Activated CD4-positive, alpha-beta T cell treated with anti-CD3 and anti-CD28 coated beads, Interleukin-2, amount 50 U/mL, for 4 hours (primary cell): ENCODE measurements at places on chromosomes 3 and 15.

DNA sequence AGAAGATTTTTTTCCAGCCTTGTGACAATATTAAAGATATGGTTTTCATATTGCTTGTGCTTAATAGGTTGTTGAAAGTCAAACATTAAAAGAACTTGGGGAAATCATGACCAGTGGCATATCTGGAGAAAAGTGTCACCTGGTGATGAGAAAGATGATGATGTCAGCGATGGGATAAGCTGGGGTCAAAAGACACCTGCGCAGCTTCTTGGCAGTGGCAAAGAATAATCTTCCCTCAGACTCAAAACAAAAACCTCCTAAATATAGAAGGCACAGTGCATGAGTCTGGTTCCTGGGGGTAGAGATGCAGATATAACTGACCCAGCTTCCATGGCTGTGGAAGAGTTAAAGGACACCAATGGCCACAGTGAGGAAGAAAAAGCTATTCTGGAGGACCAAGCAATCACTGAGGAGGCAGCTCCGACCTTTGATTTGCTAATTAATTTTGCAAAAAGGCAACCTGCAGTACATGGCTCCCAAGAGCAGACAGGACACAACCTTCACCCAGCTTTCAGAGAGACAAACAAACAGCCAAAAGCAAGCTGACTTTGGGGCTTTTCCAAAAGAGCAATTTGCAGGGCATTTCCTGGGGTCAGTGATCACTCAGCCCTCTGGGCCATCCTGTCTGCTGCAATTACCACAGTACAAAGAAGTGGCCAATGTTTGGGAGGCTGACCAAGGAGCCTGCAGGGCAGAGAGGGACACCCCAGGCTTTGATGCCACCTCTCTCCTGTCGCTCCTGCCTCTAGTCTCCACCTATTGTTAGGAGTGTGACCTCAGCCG, 17.6 kb upstream of the SEMA5B start:
- no peak for DNase-seq

DNA sequence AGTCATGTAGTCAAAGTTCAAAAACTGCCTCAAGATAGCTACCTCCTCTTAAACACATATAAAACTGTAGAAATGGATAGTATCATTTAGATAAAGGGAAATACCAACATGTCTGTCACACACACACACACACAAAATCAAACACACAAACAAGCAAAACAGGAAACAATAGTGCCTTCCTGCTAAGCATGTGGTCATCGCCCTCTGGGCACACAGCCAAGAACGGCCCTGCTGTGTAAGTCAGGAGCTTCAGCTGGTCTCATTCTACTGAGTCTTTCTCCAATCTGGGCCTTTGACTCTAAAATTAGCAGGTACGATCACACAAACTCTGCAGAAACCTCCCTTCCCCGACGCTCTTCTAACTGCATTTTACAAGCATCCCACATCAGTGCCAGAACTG, 272.2 kb upstream of the CHRNA7 start:
- no peak for DNase-seq

DNA sequence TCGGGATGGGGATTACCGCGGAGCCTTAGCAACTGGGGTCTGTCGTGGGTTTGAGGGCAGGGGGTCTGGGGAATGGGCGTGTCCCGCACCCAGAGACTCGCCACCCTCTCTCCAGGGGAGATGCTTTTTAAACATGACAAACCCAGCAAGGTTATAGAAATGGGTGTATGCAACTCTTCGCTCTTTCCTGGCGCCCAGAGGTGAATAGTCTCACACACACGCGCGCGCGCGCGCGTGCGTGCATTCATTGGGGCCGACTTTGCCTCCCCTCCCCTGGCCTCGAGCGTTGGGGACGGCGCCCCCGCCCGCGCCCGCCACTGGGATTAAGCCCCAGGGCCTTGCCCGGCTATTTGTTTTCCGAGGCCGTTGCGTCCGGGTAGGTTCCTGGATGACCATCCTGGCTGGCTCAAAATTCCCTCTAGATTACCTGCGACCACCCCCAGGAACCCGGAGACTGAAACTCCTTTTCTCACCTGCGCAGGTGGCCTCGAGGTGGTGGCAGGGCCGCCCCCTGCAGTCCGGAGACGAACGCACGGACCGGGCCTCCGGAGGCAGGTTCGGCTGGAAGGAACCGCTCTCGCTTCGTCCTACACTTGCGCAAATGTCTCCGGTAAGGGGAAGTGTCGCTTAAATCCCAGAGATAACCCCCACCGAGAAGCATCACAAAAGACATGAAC, 777 bp downstream of the GPR160 start:
- DNase-seq, result peak; percentile 16

DNA sequence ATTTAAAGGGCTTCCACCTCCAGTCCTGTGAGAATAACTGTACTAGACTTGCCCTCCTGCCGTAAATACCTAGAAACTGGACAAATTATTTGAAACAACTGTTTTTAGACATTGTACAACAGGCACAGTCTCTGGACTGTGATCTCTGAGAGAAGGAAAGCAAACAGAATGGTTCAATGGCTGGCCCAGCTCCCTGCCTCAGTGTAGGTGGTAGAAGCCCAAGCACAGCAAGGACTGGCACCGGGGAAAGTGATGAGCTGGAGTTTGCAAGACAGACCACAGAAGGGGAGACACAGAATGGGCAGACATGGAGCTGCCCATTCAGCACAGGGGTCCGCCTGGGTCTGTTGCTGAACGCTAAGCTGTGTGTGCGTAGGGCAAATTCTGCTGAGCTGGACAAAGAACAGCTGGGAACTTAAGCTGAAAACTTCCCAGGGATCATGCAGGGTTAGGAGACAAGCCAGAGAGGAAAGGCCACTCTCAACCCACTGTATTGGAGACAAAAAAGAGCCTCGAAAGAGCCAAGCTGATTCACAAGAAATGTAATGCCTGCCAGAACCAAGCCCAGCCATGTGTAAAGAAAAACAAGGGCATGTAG, 52.6 kb upstream of the SEC61A1 start:
- no peak for DNase-seq

DNA sequence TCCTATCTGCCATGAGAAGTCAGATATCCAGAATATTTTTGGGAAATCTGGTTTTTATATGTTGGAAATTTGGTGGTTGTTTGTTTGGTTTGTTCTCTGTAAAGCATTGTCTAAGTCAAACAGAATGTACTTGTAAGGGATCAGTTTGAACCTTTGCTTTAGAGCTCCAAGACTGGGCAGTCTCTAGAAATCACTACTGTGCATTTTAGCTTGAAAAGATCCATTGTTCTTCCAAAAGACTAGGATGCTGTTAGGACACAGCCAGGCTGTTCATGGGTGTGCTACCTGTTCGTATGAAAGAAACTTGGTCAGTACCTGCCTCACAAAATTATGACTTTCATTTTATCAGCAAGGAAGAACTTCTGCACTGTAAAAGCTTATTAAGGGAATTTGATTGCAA, 182.6 kb downstream of the WDR72 start:
- no peak for DNase-seq

GRCh38 chr15:73624530-73624929, 8.7 kb downstream of the NPTN start:
- DNase-seq, result no peak

GRCh38 chr3:23485922-23486321, 282.8 kb downstream of the UBE2E2 start:
- no peak for DNase-seq
